ENCODE measurements at places on chromosomes 5 and 9.
A peak's percentile ranks its signal among the peaks of the same experiment; 100 is the strongest.

DNA sequence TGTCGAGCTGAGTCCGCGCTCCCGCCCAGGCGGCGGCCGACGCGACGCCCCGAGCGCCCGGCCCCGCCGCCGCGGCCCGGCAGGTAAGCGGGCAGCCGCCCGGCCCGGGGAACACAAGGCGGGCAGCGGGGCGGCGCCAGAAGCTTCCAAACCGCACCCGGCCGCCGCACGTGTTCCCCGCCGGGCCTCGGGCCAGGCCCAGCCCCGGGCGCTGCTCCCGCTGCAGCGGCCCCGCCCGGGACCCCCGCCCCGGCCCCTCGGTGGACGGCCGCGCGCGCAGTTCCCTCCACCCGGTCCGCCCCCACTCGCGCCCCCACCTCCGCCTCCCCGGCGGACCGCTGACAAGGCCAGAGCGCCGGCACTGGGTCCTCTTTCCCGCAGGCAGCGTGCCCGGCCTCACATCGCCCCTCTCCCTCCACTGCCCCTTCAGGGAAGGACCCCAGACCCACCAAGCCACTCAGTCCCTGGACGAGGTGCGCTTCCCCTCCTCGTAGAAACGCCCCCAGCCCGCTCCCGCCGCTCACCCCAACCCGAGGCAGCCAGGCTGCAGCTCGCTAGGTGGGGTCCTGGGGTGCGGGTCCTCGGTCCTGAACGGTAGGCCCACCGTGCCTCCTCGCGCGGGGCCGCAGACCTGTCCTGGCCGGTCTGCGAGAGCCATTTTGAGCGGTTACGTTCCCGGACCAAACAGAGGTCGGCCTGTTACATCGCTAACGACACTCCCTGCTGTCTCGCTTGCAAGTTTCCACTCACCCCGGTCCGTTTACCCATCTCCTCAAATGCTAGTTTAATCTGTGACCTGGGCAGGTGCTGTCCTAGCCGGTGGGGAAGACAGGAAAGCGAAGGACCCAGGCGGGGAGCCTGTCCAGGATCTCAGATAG, 475 bp downstream of the WDR5 start:
- no peak for DNase-seq

GRCh38 chr9:4739587-4740387, 1.2 kb downstream of the AK3 start:
- no peak for DNase-seq

GRCh38 chr5:112895682-112896081, 26.3 kb downstream of the REEP5 start:
- no peak for DNase-seq

DNA sequence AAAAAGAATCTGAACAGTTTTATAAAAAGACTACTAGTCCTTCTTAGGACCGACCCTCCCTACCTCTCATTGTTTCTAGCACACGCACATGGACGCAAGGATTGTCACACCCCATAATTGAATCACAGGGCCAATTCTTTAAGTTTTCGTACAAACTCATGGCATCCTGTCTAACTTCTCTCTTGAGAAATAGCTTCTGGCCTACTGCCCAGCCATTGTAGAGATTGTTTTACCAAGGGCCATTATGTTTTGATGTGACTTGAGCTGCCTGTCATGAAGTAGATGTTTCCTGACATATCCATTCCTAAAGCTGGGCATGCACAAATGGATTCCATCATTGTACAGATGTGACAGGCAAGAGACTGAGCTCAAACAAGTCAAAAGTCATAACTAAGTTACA, 1672.1 kb upstream of the C9orf72 start:
- no peak for DNase-seq

GRCh38 chr5:33465120-33465519, 24.4 kb downstream of the TARS1 start:
- no peak for DNase-seq

GRCh38 chr9:31153250-31153840, 1231.1 kb upstream of the ACO1 start:
- no peak for DNase-seq

DNA sequence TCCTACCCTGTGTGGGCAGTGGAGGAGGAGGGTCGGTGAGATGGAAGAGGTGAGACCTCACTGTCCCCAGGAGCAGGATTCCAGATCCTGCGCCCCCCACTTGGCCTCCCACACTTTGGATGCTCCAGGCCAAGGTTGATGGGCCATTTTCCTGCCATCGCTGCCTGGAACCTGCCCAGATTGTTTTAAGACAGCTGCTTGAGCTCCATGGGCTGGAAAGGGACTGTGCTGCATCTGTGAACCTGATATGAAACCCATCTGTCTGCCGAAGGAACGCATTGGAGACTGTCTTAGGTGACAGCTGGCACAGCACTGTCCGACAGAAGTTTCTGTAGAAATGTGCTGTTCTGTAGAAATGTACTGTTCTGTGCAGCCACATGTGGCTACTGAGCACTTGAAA, 72.7 kb upstream of the SLC25A48 start:
- DNase-seq = no peak

GRCh38 chr5:107431536-107431935, 239.2 kb downstream of the EFNA5 start:
- DNase-seq = no peak

DNA sequence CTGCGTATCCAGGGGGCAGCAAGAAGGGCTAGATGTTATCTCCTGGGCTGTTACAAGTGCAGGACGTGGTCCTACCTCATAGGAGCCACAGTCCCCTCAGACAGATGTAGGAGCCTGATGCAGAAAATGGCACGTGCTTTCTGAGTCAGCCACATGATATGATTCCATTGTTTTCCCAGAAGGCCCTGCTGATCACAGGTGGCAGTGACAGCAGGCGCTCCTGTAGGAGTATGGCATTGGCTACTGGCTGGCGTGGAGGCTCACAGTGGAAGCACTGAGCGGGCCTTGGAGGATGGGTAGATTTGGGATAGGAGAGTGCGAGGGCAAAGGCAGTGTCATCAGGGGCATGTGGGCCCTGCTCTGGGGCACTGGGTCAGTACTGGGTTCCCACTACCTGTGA, 21.9 kb downstream of the USP20 start:
- DNase-seq = no peak

DNA sequence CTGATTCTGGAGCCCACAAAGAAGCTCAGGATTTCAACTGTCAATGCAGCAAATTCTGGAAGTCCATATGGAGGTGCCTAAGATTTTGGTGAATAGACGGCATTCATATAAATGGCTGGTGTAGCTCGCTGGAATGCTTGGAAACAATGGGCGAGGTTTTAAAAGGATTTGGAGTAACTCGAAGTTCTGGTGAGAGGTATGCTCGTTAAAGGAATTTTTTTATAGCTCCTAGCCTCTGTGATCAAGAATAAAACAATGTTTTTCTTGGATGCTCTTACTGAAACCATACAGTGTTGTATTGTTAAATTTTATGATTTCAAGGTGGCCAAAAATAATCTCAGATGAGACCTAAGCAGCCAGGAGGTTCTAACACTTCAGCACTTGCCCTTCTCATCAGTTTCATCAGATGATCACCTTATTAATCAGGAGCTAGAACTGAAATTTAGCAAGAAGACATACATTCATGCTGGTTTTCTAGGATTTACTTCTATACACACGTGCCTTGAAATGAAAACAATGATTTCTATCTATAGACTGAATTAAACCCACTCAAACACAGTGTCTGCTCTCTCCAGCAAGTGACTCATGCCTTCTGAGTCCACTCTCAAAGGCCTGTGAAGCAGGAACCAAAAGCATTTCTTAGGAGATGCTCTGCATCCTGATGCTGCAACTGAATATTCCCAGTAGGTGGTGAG, 79.2 kb downstream of the OTULIN start:
- DNase-seq = no peak

- peak; percentile 46 for DNase-seq
Measured at GRCh38 chr5:15013654-15014463, 142.3 kb upstream of the ANKH start.

- peak; percentile 28 for DNase-seq
Measured at GRCh38 chr5:173035904-173036707, 20.0 kb upstream of the CREBRF start.

DNA sequence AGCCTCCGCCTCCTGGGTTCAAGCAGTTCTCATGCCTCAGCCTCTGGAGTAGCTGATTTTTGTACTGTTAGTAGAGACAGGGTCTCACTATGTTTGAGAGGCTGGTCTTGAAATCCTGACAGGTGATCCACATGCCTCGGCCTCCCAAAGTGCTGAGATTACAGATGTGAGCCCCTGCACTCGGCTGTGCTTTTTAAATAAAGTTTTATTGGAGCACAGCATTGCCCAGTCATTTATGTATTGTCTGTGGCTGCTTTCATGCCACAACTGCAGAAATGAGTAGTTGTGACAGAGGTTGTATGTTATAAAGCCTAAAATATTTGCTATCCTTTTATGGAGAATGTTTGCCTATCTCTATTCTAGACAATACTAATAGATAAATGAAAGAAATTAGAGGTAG, 169.2 kb downstream of the AOPEP start:
- DNase-seq = no peak

DNA sequence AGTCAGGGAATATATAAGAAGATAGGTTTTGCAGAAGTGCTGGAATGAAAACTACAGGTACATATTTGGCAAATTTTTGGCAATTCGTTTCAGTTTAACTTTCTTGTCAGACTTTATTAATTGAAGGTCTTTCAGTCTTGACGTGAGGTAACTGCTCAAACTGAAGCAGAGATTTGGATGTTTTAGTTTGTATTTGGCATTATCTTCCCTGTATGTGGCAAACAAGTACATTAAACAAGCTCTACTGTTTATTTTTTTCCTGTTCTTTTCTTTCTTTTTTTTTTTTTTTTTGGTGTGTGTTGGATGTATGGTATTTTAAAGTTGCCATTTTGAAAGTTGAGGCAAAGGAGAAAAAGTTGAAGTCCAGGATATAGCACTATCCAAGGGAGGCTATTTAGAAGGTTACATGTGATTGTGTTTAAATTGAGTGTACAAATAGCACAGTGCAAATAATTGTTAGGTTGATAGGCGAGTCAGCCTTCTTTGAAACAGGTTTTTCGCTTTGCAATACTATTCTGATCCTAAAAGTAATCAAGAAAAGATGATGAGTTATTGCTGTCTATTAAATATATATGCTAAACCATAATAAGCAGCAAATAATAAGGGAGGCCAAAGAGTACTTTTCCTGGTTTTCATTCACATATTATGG, 2.2 kb downstream of the PBX3 start:
- DNase-seq = no peak

DNA sequence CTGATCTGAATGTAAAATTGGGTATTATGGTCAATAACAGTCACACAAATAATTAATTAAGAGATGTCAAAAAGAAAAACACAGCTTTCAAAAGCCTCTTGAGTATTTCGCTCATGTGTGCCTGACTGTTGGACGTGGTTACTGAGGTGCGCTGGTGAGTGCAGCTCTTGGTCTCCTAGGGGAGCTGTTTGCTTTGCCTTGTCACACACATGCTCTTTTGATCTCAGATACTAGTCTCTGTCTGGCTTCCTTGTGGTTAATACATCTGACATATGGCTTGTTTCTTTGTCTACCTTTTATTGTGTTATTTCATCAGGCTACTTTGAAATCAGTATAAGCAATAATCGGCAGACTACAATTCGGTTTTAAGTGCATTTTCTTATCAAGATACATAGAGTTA, 51.5 kb downstream of the PCSK1 start:
- peak; percentile 27 for DNase-seq

- no peak for DNase-seq
Measured at GRCh38 chr5:135008556-135008955, 25.5 kb downstream of the PITX1 start.

DNA sequence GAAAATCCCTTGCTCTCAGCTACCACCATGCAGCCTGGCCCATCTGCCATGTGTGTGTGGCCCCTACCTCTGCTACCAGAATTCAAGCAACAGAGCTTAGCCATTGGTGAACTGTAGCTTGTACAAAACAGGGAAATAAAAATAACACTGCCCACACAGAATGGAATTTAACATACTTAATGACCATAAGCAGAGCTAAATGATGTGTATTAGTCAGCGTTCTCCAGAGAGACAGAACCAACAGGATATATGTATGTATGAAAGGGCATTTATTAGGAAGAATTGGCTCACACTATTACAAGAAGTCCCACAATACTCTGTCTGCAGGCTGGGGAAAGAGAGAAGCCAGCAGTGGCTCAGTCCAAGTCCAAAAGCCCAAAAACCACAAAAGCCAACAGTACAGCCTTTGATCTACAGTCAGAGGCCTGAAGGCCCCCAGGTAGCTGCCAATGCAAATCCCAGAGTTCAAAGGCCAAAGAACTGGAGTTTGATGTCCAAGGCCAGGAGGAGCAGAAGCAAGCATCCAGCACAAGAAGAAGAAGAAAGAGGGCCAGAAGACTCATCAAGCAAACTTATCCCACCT, 318.8 kb downstream of the DNAH5 start:
- no peak for DNase-seq

- DNase-seq = no peak
Measured at GRCh38 chr9:77449240-77450084, 198.7 kb downstream of the GNA14 start.

GRCh38 chr9:137044037-137044436, 1.9 kb downstream of the NPDC1 start:
- no peak for DNase-seq

GRCh38 chr5:83441747-83442146, 29.8 kb upstream of the VCAN start:
- no peak for DNase-seq

GRCh38 chr5:18281947-18282581, 647.8 kb downstream of the TAF11L14 start:
- no peak for DNase-seq

DNA sequence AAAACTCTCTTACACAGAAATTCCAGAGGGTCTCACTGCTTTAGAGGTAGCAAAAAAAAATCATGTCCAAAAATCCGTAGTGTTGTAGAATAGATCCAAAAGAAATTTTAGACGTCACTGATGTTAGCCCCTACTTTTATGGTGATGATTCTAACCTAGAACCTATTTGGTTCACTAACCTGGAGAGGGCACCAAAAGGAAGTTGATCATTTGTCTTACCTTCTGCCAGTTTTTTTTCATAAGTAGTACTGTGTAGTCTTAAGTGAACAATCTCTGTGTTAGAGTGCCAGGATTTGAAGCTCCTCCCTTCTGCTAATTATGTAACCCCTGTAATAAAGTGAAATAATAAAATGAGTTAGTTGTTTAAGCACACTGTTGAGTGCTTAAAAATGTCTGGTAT, 215.2 kb downstream of the SMARCA2 start:
- no peak for DNase-seq

DNA sequence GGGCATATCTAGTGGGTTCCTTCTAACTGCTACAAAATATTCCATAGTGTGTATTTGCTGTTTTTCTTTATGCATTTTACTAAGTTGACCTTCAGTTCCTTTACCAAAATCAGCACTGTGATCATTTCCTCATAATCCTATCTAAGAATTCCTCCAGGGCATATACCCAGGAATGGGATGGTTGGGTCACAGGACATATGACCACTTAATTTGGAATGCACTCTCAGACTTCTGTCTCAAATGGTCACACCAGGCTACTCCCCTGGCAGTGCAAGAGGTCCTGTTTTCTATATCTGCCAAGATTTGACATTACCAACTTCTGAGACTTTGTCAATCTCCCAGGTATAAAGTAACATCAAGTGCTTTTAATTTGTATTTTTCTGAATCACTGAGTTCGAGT, 63.9 kb downstream of the ADAMTS12 start:
- DNase-seq = no peak

- peak; percentile 67 for DNase-seq
Measured at GRCh38 chr9:3467593-3468219, 58.1 kb downstream of the RFX3 start.
